Liver (tissue), 10 donors: ENCODE measurements at places on chromosomes 5 and 9. TPM values are rescaled to one million over a fixed set of nuclear protein-coding genes. Genes with fewer than 3 reads are reported as not detected.

GRCh38 chr9:25813478-25813877, 135.2 kb upstream of the TUSC1 start:
- no peaks in the 10 kb centered on the region for H3K36me3 ChIP-seq
- no peaks in the 10 kb centered on the region for H3K4me1 ChIP-seq
- no peaks in the 10 kb centered on the region for H3K27me3 ChIP-seq
- H3K4me3 ChIP-seq, result no peak overlapping the region
- H3K27ac ChIP-seq, result no peak overlapping the region

- H3K4me3 ChIP-seq, result no peak overlapping the region
- no peaks in the 10 kb centered on the region for H3K27me3 ChIP-seq
- H3K27ac ChIP-seq, result no peak overlapping the region
- DNase-seq, result no peak
These were observed 205.7 kb upstream of the PUM3 start for GRCh38 chr9:3049636-3050035.

DNA sequence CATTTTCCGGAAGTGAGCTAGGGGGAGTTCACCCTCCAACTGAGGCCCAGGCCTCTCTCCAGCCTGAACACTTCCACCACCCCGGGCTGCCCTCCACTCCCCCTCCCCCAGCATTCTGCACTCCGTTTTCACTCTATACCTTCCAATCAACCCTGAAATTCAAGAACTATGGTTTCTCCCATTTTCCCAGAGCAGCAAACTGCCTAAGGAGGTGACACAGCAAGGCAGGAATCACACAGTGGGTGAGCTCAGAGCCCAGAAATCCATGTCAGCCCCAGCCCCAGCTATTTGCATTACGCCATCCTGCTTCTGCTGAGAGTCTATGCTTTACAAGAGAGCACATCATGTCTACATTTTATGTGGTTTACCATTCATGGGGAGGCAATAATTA, 11.9 kb downstream of the MSX2 start:
- no peak overlapping the region for H3K4me3 ChIP-seq
- no peaks in the 10 kb centered on the region for H3K4me1 ChIP-seq
- H3K36me3 ChIP-seq, result no peaks in the 10 kb centered on the region
- peaks cover 15% of the 10 kb centered on the region for H3K27me3 ChIP-seq
- no peak for DNase-seq

DNA sequence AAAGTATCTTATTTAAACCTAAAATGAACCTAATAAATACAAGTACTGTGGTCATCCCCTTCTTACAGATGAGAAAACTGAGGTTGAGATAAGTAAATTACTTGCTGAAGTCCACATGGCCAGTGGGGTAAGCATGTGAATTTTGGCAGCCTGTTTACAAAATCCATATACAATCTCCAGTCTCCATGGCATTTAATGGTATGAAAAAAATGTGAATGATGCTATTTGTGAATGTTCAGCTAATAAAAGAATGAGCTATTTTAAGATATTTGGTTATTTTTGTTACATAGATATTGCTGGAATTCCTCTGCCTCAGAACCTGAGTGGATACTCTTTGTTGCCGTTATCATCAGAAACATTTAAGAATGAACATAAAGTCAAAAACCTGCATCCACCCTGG, 19.3 kb upstream of the GPR150 start:
- no peaks in the 10 kb centered on the region for H3K4me1 ChIP-seq
- no peak for DNase-seq
- no peak overlapping the region for H3K27ac ChIP-seq
- no peaks in the 10 kb centered on the region for H3K36me3 ChIP-seq
- no peaks in the 10 kb centered on the region for H3K27me3 ChIP-seq

DNA sequence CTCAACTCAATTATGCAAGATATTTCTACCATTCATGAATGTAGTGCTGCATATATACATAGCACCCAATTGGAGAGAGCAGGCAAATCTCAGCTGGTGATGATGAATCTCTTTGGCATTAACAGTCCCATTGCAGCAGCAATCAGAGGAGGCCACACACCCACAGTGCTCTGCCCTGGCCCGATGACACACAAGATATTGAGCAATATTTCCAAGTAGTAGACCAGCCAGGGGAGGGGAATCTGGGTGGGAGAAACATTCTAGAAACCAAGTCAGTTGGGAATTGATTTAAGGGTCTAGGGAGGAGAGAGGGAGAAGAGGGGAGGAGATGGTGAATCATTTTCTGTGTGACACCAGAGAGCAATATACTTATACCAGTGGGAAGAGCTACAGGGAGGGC, 14.9 kb upstream of the C5orf63 start:
- H3K36me3 ChIP-seq, result no peaks in the 10 kb centered on the region
- no peaks in the 10 kb centered on the region for H3K27me3 ChIP-seq
- no peak overlapping the region for H3K27ac ChIP-seq
- no peak overlapping the region for H3K4me3 ChIP-seq
- no peaks in the 10 kb centered on the region for H3K4me1 ChIP-seq

GRCh38 chr5:9775339-9775738, 145.2 kb upstream of the TAS2R1 start:
- no peaks in the 10 kb centered on the region for H3K27me3 ChIP-seq
- H3K4me3 ChIP-seq, result no peak overlapping the region
- H3K4me1 ChIP-seq, result no peaks in the 10 kb centered on the region
- no peaks in the 10 kb centered on the region for H3K36me3 ChIP-seq

- H3K36me3 ChIP-seq, result no peaks in the 10 kb centered on the region
- H3K4me1 ChIP-seq, result no peaks in the 10 kb centered on the region
- no peak overlapping the region for H3K4me3 ChIP-seq
These were observed 227.8 kb upstream of the TRPM3 start for GRCh38 chr9:71349218-71349617.

- H3K27ac ChIP-seq, result no peak overlapping the region
- no peak for DNase-seq
- no peak overlapping the region for H3K4me3 ChIP-seq
- H3K36me3 ChIP-seq, result no peaks in the 10 kb centered on the region
These were observed 81.8 kb downstream of the SEMA6A start for GRCh38 chr5:116492776-116493175.

- no peaks in the 10 kb centered on the region for H3K36me3 ChIP-seq
- no peak overlapping the region for H3K27ac ChIP-seq
- DNase-seq, result no peak
- H3K27me3 ChIP-seq, result no peaks in the 10 kb centered on the region
These were observed 43.6 kb upstream of the NEK6 start for GRCh38 chr9:124214116-124214515.

DNA sequence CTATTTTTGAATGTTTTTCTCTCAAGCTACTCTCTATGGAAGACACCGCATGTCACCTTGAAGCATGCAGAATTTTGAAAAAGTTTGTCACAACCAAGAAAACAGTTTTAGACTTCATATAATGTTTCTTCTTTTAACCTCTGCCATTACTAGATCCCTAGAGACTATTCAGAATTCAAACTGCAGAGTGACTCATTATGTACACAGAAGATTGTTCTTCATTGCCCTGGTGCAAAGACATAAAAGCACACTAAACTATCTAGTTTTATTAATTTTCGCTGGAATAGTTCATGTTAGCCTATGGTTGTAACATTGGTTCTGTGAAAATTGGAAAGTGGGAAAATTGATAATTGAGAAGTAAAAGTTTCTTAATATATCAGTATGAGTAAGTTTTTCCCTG, 18.4 kb downstream of the F2RL2 start:
- H3K27me3 ChIP-seq, result no peaks in the 10 kb centered on the region
- peaks cover 17% of the 10 kb centered on the region for H3K36me3 ChIP-seq
- H3K27ac ChIP-seq, result no peak overlapping the region
- DNase-seq, result no peak
- H3K4me3 ChIP-seq, result no peak overlapping the region

GRCh38 chr9:37669232-37669631, 18.5 kb downstream of the FRMPD1 start:
- H3K36me3 ChIP-seq, result no peaks in the 10 kb centered on the region
- no peak overlapping the region for H3K4me3 ChIP-seq
- no peaks in the 10 kb centered on the region for H3K4me1 ChIP-seq
- H3K27me3 ChIP-seq, result no peaks in the 10 kb centered on the region

GRCh38 chr9:37812773-37813379, 12.3 kb downstream of the DCAF10 start:
- no peaks in the 10 kb centered on the region for H3K36me3 ChIP-seq
- no peaks in the 10 kb centered on the region for H3K4me1 ChIP-seq
- DNase-seq, result no peak

DNA sequence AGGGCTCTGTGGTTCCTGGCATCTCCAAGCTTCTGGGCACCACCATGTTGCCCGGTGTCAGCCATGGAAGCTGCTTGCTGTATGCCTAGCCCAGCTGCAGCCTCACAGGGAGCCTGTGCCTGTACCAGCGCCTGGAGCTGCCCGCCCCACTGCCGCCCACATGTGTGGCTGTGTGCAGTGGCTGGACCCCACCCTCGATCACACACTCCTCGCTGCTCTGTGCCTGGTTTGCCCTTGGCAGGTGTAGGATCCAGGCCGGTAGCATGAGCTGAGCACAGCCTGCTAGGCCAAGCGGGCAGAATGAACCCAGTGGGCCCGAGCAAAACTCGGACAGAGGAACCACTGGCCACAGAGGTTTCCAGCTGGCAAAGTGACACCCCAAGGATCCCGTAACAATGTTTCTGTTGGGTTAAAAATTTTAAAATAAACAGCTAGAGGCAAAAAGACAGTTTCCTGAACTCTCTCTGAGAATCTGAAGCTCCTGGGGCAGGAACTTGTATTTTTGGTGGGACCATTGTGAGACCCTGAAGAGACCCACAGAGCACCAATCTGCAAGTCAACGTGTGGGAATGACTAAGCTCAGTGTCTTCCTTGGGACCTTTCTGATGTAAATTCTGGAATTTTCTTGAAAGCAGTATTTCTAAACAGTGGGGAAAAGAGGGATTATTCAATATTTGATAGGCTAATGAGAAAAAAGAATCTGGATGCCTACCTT, 73.1 kb upstream of the CCDC112 start:
- no peaks in the 10 kb centered on the region for H3K27me3 ChIP-seq
- H3K4me3 ChIP-seq, result no peak overlapping the region
- no peak for DNase-seq
- no peaks in the 10 kb centered on the region for H3K36me3 ChIP-seq

GRCh38 chr9:131731237-131731636, 8.6 kb downstream of the RAPGEF1 start:
- no peak for DNase-seq
- H3K4me1 ChIP-seq, result peaks cover 57% of the 10 kb centered on the region
- H3K27ac ChIP-seq, result peak overlapping the region; percentile 58
- H3K36me3 ChIP-seq, result no peaks in the 10 kb centered on the region
- no peak overlapping the region for H3K4me3 ChIP-seq

GRCh38 chr5:3309538-3309937, 286.1 kb upstream of the IRX1 start:
- no peaks in the 10 kb centered on the region for H3K36me3 ChIP-seq
- no peak overlapping the region for H3K4me3 ChIP-seq
- no peak for DNase-seq
- no peaks in the 10 kb centered on the region for H3K27me3 ChIP-seq

DNA sequence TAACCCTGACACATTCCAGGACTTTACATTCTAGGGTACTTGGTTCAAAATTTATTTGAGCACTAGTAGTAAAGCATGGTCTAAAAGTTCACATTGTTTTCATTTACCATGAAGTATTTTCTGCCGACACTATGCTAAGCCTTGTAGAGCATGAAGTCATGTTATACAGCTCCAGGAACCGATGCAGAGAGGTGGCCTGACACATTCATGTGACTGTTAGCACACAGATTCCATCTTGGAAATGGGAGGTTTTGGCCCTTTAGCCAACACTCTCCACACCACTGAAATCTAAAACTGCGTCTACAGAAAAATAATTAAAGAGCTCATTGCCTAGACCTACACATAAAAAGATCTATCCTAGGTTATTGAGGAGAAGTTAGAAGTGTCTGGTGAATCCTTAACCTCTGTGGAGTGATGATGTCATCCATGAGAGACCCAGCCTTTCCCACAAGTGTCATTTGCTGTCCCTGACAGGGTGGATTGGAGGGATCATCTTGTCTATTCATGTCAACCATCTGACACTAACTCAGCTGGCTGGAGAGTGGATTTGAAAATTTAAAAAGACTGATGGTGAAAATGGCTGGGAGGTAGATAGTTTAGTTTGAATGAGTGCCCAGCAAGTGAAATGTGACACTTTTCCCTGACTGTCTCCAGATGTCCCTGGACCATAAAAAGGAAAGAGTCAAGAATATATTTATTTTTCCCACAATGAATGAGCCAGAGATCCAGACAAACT, 1.3 kb downstream of the RANBP3L start:
- H3K27ac ChIP-seq, result peak overlapping the region; percentile 78
- no peaks in the 10 kb centered on the region for H3K36me3 ChIP-seq
- H3K4me1 ChIP-seq, result peaks cover 13% of the 10 kb centered on the region
- H3K4me3 ChIP-seq, result no peak overlapping the region

- no peak for DNase-seq
- no peaks in the 10 kb centered on the region for H3K27me3 ChIP-seq
- H3K27ac ChIP-seq, result no peak overlapping the region
- no peaks in the 10 kb centered on the region for H3K4me1 ChIP-seq
These were observed 173.8 kb downstream of the ACTL7B start for GRCh38 chr9:108681851-108682590.

GRCh38 chr9:124369231-124369797, 45.9 kb downstream of the PSMB7 start:
- H3K4me1 ChIP-seq, result peaks cover 7% of the 10 kb centered on the region
- no peak overlapping the region for H3K27ac ChIP-seq
- no peak for DNase-seq
- H3K36me3 ChIP-seq, result peaks cover 1% of the 10 kb centered on the region

- H3K27me3 ChIP-seq, result peaks cover 5% of the 10 kb centered on the region
- no peak overlapping the region for H3K27ac ChIP-seq
- no peaks in the 10 kb centered on the region for H3K36me3 ChIP-seq
- no peak for DNase-seq
- H3K4me3 ChIP-seq, result no peak overlapping the region
These were observed 147.8 kb downstream of the TENT4A start for GRCh38 chr5:6861036-6861435.

DNA sequence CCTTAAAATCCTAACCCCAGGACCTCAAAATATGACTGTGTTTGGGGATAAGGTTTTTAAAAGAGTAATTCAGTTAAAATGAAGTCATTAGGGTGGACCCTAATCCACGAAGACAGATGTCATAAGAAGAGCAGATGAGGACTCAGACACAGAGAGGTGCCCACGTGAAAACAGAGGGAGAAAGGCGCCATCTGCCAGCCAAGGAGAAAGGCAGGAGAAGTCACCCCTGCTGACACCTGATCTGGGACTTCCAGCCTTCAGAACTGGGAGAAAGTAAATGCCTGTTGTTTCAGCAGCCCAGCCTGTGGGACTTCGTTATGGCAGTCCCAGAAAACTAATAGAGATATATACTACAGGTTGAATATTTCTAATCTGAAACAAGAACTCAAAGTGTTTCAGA, 67.4 kb downstream of the ROR2 start:
- no peaks in the 10 kb centered on the region for H3K36me3 ChIP-seq
- H3K27me3 ChIP-seq, result no peaks in the 10 kb centered on the region
- no peak for DNase-seq
- no peaks in the 10 kb centered on the region for H3K4me1 ChIP-seq
- H3K27ac ChIP-seq, result no peak overlapping the region

Gene GABRG2
- total RNA-seq, result not detected

Gene CYSRT1
- total RNA-seq, result 0.14 TPM

Gene OR1N1
- not detected for total RNA-seq

Gene GHR
- 6.6 TPM for total RNA-seq

Gene RFK
- total RNA-seq, result 23.0 TPM

Gene LEAP2
- total RNA-seq, result 12.0 TPM

Gene CDX1
- not detected for total RNA-seq
